Astrocyte (in vitro differentiated cells and primary cell): ENCODE measurements at places on chromosomes 1 and 21. TPM values are rescaled to one million over a fixed set of nuclear protein-coding genes. Genes with fewer than 3 reads are reported as not detected.

The FCER1G gene
- 0.68 and 0.91 TPM in 2 replicates for total RNA-seq

The GUCA2A gene
- total RNA-seq, result not detected in 2 replicates

The CHI3L2 gene
- 0.65 TPM in 1 of 2 replicates, not detected in the other for total RNA-seq

The CD48 gene
- not detected in 2 replicates for total RNA-seq

The BRINP3 gene
- total RNA-seq, result not detected in 2 replicates

The ZMPSTE24 gene
- total RNA-seq, result 62.4 and 62.5 TPM in 2 replicates

The C1orf210 gene
- 0.50 and 0.84 TPM in 2 replicates for total RNA-seq

The ANKRD35 gene
- total RNA-seq, result 0.07 and 0.16 TPM in 2 replicates

The RPL5 gene
- total RNA-seq, result 741 and 846 TPM in 2 replicates

The KRTAP19-1 gene
- not detected in 2 replicates for total RNA-seq

DNA sequence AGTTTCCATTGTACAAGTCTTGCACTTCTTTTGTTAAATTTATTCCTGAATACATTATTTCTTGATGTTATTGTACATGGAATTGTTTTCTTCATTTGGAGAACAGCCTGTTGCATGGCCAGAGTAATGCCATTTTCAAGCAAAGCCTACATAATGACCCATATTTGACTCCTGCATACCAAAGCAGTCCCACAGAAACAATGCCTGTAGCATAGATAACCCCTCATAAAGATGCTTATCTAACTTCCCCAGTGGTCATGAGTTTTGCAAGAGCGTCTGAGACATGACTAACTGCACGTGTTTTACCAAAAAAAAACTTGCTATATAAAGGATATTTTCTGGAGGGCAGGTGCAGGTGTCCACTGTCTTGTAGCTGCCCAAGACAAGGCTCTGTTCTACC lies 30.3 kb upstream of the RLF start:
- no peak for DNase-seq

GRCh38 chr1:209404577-209404976 lies 178.9 kb upstream of the CAMK1G start:
- peak; percentile 57 for DNase-seq

GRCh38 chr21:27058673-27059605 lies 92.1 kb upstream of the ADAMTS5 start:
- no peak for DNase-seq

DNA sequence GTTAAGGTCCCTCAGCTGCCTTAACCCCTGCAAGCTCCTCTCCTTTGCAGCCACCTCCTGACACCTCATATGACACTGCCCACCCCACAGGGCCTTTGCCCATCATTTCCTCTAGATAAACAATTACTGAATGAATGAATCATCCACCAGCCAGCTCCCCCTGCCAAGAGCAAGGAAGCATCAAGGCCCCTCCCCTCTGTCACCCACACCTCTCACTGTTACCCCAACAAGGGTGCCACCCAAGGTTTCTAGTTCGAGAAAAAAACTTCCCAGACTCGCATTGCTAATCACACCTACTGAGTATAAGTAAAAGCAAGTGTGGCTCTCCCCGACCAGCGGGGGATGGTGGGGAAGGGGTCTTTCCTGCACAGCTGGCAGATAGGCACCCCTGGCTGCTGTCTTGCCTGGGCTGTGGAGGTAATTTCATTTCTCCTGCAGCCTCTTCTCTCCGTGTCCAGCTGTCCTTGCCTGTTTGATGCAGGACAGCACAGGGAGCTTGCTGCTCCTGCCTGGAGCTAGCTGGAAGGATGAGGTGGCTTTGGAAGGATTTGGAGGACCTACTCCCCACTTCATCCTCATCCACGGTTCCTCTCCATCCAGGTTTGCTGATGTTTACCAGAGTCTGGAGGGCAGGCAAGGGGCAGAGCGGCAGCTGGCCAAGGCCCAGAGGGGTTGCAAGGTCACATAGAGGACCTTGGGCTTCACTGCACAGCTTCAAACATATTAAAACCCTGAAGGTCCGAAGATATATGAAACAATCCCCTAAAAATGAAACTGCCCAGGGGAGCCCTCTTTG lies 33.1 kb upstream of the LBR start:
- DNase-seq, result no peak

GRCh38 chr1:72830606-72831390 lies 548.5 kb upstream of the NEGR1 start:
- no peak for DNase-seq

DNA sequence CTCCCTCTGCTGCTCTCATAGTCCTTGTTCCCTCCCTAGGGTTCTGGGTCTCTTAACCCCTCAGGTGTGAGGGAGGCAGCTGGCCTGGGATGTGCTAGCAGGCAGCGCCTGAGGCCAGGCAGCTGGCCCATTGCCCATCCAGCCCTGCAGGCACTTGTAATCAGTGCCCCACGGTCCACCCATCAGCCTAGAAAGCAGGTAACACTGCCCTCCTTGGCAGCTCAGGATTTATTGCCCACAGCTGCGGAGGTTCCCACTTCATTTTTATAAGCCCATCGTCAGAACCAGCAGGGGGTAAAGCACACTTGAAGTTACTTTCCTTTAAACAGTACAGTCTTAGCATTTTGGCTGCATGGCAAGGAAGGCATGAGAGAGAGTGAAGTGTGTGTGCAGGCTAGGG lies 70.6 kb downstream of the TMEM53 start:
- no peak for DNase-seq

- no peak for DNase-seq
Observed at GRCh38 chr1:165353731-165354671, 2.5 kb downstream of the LMX1A start.

GRCh38 chr1:32249831-32250525 lies 1.1 kb upstream of the LCK start:
- no peak for DNase-seq
